Fibroblast of skin of right biceps (primary cell): ENCODE measurements at places on chromosomes 4 and X.

GRCh38 chr4:22356987-22357596, 158.8 kb downstream of the ADGRA3 start:
- peak; percentile 31 for DNase-seq

- DNase-seq, result no peak
Observed at GRCh38 chrX:56313308-56313707, 81.2 kb downstream of the KLF8 start.

DNA sequence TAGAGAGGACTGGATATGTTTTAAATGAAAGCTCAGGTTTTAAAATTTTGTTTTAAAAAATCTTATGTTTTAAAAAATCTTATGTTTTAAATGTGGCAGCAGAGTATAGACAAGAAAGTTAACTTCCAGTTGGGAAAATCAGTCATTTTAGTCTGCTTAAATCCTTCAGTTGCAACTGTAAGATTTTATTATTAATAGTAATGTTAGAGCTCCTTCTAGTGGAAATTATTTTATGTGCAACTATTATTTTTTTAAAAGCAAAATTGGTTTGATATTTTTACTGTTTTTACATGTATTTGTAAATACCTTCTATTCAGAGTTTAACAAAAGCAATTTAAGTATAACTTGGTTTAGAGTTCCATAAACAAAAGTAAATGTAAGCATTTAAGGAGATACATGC, 8.5 kb upstream of the NUDT6 start:
- DNase-seq, result peak; percentile 22

DNA sequence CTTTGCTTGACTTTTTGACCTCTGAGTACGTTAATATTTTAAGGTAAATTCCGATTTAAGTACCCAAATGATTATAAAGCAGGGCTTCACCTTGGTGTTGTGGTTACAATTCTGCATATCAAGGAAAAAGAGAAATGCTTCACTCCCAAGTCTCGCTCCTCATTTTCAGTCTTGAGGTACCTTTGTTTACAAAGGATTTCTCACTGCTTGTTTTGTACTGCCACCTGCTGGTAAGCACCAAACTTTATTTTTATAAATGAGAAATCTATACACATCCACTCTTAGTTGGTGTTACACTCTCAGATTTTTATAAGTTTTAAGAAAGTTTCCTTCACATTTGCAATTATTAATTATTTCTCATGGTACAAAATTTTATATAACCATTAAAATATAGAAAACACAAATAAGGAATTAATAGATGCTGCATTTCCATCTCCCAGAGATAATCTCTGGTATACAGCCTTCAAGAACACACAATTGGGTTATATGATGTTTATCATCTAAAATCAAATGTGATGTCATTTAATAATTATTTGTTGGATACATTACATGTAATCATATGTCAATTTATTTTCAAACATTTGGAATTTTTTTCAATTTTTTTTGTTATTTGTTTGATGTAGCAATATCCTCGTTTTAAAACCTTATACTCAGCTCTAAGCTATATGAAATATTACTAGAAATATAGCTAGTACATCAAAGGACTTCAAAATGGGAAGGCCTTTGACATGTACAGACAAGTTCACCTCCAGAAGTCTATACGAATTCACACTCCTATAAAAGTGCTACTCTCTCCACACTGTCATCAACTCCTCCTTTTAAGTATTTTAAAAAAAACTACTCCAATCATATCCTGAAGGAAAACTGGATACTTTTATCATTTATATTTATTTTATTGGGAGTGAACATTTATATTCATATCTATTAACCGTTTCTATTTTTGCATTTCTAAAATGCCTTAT, 179.9 kb downstream of the KCNIP4 start:
- peak; percentile 37 for DNase-seq

DNA sequence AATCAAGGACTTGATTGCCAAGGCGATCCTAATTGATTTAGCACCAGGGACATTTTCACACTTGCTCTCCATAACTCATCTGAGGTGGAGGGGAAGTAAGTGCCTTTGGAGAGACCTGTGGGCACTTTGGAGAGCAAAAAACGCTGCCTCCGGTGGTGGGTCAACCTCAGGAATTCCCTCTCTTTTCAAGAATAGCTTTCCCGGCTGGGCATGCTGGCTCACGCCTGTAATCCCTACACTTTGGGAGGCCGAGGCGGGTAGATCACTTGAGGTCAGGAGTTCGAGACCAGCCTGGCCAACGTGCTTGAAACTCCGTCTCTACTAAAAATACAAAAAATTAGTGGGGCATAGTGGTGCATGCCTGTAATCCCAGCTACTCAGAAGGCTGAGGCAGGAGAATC, 49.2 kb downstream of the PRPS1 start:
- DNase-seq, result no peak

- DNase-seq, result no peak
Observed at GRCh38 chr4:51930557-51930956, 87.6 kb downstream of the DCUN1D4 start.

- DNase-seq, result no peak
Observed at GRCh38 chr4:76252271-76252653, 741 bp downstream of the FAM47E start.

DNA sequence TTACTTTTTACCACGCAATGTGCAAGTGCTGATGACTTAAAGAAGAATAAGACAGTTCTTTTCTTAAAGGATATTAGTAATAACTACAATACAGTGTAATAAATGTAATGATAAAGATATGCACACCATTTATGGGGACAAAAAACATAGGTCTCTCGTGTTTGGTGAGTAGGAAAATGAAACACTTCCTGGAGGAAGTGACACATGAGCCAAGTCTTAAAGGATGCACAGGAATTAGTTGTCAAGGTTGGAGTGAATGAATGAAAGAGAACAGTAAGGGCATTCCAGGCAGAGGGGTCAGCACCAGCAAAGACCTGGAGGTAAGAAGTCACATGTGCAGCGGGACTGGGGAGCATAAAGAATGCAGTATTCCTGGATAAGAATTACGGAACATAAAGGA, 112.7 kb downstream of the SH3RF1 start:
- DNase-seq, result no peak

DNA sequence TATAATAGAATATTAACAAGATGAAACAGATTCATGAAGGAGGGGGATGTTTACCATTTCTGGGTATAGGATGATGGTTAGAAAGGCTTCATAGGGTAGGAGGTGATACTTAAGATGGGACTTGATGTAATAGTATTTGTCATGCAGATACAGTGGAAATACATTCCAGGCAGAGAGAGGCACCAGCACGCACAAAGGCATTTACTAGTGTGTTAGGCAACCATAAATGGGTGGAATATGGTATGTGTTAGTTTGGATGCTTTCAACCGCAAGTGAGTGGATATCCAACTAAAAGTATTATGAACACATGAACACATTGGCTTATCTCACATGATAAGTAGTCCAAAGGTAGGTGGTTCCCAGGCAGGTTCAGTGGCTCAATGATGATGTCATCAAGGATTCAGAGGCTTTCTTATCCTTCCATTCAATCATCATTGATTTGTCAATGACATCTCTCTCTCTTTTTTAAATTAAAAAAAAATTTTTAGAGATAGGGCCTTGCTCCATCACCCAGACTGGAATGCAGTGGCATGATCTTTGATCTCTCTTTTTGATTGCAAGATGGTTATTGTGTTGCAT, 12.7 kb upstream of the STARD8 start:
- peak; percentile 30 for DNase-seq

DNA sequence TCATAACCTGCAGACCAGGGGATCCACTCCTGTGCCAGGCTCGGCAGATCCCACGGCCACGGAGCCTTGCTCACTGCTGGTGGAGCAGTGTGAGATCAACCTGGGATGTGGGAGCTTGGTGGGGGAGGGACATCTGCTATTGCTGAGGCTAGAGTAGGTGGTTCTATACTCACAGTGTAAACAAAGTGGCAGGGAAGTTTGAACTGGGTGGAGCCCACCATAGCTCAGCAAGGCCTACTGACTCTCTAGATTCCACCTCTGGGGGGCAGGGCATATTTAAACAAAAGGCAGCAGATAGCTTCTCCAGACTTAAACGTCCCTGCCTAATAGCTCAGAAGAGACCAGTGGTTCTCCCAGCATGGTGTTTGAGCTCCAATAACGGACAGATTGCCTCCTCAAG, 54.7 kb upstream of the EPHA5 start:
- DNase-seq, result no peak

DNA sequence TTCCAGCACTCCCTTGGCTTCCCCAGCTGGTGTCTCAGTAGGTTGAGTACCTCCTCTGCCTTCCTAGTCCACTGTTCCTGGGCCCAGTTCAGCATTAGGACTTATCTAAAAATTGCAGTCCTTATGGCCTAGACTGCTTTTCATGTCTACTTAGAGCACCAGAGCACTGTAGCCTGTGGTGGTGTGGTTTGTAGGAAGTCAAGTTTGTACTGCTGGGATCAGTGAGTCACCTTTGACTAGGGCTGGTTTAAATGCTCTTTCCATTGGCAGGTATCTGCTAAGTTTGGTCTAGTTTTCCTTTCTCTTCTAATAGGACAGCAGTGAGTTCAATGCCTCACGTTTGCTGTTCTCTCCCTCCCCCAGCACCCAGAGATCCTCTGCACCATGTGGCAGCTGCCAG, 233.6 kb upstream of the WDFY3 start:
- no peak for DNase-seq

DNA sequence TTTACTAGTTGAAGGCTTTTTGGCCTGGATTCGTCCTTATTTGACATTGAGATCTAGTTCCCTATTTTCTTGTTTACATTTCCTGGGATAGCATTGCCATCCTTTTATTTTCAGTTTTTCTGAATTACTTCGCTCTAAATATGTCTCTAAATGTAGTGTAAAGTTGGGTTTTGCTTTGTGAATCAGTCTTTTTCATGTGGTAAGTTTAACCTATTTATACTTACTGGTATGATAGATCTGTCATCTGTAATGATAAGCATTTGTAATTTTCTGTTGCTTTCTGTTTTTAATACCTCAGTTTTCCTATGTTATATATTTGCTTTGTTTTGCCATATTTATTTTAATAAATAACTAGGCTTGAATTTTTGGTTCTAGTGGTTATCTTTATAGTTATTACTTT, 6.7 kb downstream of the PDK3 start:
- DNase-seq, result no peak

- peak; percentile 70 for DNase-seq
Observed at GRCh38 chrX:11886745-11887144, 128.7 kb downstream of the MSL3 start.

GRCh38 chr4:152218576-152218975, 317.3 kb downstream of the FBXW7 start:
- no peak for DNase-seq
